ENCODE measurements at places on chromosomes 3 and 15. TPM values are rescaled to one million over a fixed set of nuclear protein-coding genes. Genes with fewer than 3 reads are reported as not detected.

GRCh38 chr15:39720621-39721611, 61.7 kb downstream of the FSIP1 start:
- DNase-seq = no peak

The GRK7 gene
- not detected for total RNA-seq

DNA sequence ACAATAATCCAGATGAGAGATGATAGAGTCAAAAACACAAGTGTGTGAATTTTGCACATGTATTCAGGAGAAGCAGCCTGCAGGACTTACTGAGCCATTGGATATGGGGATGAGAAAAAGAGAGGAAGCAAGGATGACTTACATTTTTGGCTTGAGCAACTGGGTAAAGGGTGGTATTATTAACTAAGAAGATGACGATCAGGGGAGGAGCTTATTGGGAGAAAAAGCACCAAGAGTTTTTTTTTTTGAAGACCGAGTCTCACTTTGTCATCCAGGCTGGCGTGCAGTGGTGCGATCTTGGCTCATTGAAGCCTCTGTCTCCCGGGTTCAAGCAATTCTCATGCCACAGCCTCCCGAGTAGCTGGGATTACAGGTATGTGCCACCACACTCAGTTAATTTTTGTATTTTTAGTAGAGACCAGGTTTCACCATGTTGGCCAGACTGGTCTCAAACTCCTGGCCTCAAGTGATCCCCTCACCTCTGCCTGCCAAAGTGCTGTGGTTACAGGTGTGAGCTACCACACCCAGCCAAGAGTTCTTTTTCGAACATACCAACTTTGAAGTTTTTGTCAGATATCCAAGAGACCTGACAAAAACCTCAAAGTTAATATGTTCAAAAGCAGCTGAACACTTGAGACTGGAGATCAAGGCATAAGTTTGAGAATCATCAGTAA, 14.8 kb upstream of the SH3BP5 start:
- no peak for DNase-seq

DNA sequence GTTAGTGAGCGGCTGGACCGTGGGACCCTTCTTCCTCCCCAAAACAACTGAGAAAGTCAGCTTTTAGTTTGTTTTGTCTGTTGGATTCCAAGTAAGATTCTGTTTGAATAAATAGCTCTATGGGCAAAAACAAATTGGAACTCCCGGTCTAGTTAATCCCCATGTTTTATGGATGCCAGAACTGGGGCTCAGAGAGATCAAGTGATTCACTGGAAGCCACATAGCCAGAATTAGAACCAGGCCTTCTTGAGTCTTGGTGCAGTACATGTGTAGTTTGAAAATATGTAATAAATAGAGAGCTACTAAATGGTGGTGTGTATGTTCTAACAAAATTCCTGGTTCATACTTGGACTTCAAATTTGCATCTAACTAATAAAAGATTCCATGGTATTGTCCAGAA, 29.3 kb upstream of the POLR2M start:
- DNase-seq = no peak

DNA sequence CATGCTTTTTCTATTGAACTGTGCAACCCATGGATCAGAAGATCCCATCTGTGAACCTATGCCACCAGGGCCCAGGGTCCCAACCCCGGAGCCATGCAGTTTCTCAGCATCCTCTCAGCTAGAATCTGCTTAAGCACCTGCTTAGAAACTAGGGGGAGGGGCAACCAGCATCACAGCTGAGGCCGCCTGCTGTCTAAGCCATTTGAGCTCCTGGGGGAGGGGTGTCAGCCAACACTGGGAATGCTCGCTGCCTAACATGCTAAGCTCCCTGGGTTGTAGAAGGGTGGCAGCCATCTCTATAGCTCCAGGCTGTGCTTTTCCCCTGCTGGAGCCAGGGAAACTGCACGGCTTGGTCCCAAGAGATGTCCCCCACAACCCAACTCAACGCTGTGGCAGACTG, 322.8 kb downstream of the EDEM1 start:
- no peak for DNase-seq

DNA sequence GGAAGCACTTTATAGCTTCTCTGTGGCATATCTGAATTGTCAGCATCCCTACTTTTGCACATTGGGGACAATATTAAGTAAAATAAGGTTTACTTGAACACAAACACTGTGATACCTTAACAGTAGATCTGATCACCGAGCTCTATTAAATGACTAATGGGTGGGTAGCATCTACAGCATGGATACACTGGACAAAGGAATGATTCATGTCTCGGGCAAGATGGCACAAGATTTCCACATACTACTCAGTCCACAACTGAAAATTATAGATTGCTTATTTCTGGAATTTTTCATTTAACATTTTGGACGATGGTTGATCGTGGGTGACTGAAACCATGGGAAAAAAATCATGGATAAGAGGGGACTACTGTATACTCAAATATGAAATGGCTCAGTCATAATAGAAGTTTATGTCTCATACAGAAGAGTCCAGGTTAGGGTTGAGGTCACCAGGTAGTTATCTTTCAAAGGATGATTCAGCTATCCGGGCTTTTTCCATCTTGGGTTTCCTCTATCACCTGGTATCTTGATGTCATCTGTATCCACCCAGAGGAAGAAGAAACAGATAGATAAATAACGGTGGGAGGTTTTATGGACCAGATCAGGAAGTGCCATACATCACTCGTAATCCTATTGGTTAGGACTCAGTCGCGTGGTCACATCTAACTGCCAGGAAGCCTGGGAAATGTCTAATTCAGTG, 320.0 kb upstream of the RARB start:
- no peak for DNase-seq

- DNase-seq = no peak
Measured at GRCh38 chr3:19487386-19487785, 339.1 kb downstream of the KCNH8 start.

The PROS1 gene
- total RNA-seq = 0.32 TPM

- DNase-seq = no peak
Measured at GRCh38 chr3:190097025-190097424, 23.7 kb downstream of the P3H2 start.

DNA sequence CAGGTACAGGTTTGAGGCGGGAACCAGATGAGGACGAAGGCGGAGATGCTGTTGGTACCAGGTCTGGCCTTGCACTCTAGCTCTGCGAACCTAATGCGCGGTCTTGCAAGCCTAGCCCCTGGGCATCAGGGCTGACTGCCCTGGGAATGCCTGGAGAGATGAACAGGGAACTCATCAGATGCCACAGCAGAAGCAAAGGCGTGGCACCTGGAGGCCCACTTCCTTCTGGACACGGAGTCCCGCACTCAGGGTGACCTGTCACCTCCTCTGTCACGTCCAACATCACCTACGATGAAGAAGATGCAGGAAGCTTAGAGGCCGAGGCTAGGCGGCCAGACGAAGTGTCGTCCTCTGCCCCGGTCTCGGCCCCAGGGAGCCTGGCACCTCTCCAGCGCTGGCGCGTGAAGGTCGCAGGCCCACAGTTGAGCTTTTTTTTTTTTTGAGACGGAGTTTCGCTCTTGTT, 9.4 kb downstream of the RPLP1 start:
- DNase-seq = no peak

The DZIP1L gene
- not detected for total RNA-seq

DNA sequence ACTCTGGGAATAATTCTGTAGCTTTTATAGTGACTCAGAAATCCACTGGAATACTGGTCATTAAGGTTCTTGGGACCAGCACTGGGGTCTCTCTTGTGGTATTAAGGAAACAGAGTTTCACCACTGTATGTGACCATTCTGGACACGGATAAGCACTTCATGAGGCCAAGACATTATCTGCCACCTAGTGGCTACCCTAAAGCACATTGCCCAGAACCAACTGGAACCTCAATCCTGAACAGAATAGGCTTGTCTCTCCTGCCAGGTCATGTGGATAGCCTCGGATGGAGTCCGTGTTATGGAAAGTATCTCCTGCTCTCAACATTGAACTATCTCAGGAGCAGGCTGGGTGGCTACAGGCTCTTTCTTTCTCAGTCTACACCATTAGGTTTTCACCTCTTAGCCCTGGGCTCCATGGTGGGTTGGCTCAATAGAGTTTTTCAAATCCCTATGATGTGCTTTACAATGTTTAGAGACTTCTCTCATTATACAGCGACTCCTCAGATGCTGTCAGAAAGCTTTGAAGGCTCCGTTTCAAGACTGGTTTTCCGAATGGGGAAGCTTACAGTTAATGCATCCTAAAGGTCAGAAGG, 167.6 kb upstream of the ST8SIA2 start:
- no peak for DNase-seq

DNA sequence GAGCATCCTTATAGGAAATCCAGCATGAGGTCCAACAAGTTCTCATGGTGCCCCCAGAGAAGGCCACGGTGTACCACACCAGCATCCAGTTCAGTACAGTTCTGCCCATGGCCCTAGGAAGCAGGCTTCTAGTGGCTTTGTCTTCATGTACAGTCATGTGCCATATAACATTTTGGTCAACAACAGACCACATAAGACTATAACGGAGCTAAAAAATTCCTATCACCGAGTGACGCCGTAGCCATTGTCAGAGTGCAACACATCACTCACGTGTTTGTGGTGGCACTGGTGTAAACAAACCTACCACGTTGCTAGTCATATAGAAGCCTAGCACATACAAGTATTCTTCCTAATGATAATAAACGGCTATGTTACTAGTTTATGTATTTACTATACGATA, 209.0 kb downstream of the ARRDC4 start:
- no peak for DNase-seq

The MASP1 gene
- total RNA-seq = 0.35 TPM

DNA sequence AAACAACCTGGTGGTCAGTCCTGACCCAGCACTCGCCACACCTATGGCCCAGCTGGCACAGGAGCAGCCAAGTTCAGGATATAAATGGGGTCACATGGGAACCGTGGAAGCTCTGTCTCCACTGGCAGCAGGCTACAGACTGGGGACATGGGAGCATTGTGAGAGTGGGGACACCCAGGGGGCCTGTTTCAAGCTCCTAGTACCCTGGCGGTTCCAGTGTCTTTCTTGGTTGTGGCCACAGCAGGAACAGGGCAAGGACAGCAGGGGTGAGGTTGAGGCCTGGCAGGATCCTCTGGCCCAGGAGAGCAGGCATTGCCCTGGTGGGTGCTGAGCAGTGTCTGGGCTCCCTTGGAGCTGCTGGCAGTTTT, 1.9 kb downstream of the CSK start:
- no peak for DNase-seq

DNA sequence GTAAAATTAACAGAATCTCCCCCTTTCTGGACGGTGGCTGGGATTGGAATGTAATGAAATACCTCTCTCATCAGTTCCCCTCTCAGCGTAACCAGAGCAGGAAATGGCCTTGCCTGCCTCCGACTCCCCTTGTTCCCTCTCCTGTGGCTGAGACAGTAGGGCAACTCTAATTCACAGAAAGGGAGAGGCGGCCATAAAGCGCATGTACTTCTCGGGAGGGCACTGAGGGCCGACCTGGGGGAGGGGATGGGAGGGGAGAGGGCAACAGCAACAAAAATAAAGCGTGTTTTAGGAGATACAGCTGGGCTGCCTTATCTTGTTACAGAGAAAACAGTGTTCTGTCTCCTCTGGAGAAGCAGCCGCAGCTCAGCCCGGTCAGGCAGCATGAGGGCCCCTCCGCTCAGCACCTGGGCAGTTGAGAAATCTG, 783.3 kb upstream of the ARRDC4 start:
- no peak for DNase-seq

DNA sequence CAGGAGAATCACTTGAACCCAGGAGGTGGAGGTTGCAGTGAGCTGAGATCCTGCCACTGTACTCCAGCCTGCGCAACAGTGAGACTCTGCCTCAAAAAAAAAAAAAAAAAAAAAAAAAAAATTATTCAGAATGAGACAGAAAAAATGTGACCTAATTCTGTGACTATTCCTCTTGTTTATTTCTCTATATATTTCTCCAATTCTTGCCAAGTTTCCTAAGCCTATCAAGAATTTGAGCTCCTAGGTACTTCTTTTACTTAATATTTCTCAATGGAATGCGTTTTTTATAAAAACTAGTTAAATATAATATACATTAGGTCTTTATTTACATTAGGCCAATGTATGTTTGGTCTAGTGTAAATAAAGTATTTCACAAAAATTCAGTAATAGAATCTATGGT, 86.8 kb downstream of the NAALADL2 start:
- no peak for DNase-seq

DNA sequence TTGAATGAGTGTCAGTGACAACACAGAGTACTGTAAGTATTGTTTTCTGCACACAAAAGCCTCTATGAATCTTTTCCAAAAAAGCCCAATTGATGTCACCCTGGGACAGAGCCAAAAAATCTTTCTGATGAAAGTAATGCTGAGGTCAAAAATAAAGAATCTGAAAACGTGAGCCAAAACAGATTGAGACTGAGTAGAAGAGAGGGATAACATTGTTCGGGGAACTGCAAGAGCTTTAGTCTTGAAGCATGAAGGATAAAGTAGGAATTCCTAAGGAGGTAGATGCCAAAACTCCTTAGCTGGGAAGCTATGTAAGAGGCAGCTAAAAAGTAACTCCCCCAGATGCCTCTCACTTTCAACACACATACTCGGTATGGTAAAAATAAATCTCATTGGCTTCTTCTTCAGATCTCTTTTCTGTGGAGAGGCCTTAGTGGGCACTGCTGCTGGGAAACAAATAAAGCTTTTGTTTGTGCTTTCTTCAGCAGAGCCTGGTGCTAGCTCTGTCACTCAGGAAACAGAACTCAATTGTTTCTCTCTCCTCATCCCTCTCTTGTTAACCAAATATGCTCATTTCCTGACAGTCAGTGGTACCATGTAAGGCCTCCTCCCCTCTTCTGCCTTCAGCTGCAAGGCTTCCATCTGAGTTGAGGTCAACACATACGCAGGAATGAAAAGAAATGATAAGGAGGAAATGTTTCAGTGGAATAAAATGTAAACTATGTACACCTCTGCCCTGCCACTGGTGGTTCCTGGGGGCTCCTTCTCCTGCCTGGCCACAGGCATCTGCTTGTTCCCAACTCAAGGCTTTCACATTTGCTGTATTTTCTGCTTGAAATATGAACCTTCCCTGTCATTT, 58.1 kb downstream of the CD200 start:
- DNase-seq = no peak

The RAB6B gene
- total RNA-seq = 0.63 TPM

GRCh38 chr3:53202331-53203015, 41.5 kb downstream of the PRKCD start:
- DNase-seq = no peak

DNA sequence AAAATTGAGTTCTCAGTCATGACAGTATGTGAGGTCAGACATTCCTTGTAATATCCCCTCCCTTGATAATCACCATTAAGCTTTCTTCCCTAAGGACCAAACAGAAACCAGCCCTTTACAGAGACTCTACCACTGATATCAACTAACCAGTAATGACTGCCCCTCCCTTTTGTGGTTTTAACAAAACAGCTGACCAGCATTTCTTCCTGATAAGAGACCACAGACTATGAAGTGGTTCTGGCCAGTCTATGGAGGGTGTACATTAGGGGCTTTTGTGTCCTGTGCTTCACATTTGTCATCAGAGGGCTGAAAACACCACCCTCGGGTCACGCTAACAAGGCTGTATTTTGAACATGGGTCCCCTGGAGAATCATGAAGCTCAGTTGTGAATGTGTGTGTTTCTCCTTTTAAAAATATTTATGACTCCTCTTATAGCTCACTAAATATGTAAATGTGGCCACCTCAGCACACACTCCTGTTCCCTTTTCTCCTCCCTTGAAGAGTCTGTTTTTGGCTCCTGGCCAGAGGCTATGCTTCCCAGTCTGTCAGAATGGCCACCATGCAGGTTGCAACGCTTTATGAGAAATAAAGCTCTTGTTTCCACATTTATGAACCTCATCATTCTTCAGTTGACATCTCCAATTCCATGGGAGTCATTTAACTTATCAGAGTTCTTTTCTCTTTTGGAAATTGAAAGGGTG, 239.3 kb downstream of the CPNE4 start:
- no peak for DNase-seq
